H9 (cell line): ENCODE measurements at places on chromosomes 16 and 17. TPM values are rescaled to one million over a fixed set of nuclear protein-coding genes. Genes with fewer than 3 reads are reported as not detected.

GRCh38 chr17:1553354-1554266, 9.0 kb downstream of the PITPNA start:
- no peak for DNase-seq

Gene USP43
- total RNA-seq: 5.2 and 5.5 TPM in 2 replicates

- DNase-seq: peak; percentile 95
Observed at GRCh38 chr16:19555938-19556771, 652 bp downstream of the VPS35L start.

DNA sequence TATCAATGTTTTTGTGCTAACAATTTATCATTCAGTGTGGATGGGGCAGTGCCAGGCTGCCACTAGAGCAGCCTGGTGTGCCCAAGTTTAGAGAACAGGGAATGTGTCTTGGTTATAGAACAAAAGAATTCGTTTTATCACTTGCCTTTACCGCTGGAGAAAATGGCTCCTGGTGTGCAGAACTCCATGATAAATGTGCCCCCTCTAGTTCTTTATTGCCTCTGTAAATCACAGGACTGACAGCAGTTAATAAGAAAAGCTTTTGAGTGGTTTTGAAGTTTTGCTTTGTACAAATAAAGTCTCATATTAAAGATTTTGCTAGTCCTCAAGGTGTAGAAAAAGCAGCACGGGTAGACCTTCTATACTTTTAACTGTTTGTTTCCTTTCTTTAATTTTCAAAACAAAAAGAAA, 28.2 kb upstream of the PSMD7 start:
- DNase-seq: no peak

DNA sequence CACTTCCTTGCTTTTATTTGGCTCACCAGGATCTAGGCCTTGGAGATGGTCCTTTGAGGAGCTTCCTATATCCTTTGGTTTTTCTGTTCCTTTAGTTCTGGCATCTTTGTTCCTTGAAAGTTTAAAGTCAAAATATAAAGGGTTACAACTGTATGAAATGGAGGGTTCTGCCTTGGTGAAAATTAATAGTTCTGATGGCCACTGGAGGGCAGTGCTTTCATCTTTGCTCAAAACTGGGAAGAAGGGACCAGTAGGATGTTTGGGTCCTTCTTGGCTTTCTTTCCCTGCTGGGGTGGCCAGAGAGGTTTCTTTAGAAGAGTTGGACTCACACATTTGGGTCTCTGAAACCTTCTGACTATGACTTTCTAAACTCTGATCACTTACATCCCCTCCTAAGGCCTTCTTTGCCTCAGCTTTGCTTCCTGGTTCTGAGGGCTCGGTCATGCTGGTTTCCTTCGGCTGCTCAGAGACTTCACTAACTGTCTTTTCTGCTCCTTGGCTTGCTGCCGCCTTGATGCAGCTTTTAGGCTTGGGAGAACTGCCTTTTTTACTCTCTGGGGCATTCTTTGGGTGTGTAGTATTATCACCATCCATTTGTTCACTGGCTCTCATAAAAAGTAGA, 10.9 kb upstream of the ITGA2B start:
- no peak for DNase-seq

- no peak for DNase-seq
Observed at GRCh38 chr17:80633207-80633606, 88.6 kb downstream of the RPTOR start.

DNA sequence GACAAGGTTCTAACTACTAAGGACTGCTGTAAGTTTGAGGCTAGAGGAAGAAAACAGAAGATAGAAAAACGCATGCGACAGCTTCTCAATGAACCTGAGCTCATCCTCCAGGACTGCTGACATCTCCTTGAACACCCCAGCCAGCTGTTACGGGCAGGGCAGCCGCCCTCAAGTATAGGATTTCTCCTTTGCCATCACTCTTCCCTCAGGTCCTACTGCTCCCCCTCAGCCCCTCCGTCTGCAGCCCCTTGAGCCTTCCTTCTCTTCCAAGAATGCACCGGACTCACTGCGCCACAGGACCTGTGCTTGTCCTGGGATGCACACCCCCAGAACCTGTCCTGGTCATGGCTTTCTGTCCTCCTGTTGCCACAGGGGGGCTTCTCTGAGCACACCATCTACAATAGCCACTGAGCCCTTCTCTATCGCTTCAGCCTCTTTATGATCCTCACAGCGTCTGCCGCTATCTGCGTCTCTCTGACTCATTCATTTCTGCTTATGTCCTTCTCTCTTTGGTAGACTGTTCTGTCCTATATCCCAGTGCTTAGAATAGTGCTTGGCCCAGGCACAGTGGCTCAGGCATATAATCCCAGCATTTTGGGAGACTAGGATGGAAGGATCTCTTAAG, 15.7 kb upstream of the XYLT2 start:
- no peak for DNase-seq

GRCh38 chr16:12532871-12533610, 270.6 kb downstream of the CPPED1 start:
- DNase-seq: no peak

GRCh38 chr17:41054025-41054424, 1.0 kb downstream of the KRTAP2-2 start:
- DNase-seq: no peak

DNA sequence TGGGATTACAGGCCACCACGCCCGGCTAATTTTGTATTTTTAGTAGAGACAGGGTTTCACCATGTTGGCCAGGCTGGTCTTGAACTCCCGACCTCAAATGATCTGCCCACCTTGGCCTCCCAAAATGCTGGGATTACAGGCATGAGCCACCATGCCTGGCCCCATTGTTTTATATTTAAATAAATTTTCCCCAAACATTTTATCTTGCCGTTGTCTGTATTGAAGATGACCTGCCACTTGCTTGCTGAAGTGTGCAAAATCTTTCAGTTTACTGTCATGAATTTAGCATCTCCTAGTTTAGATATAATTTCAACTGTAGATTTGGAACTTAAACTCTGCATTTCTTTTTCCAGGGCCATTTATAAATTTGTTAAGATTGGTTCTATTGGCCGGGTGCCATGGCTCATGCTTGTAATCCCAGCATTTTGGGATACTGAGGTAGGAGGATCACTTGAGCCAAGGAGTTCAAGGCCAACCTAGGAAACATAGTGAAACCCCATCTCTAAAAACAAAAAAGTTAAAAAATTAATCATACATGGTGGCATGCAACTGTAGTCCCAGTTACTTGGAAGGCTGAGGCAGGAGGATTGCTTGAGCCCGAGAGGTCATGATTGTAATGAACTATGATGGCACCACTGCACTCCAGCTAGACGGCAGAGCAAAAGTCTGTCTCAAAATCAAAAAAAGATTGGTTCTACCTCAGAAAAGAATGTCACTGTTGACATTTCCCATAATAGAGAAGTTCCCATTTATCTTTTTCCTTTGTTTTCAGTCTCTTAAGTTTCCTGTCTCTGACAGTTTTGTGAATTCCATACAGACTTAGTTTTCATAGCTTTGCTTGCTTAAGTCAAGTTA, 84.4 kb downstream of the VMP1 start:
- no peak for DNase-seq

DNA sequence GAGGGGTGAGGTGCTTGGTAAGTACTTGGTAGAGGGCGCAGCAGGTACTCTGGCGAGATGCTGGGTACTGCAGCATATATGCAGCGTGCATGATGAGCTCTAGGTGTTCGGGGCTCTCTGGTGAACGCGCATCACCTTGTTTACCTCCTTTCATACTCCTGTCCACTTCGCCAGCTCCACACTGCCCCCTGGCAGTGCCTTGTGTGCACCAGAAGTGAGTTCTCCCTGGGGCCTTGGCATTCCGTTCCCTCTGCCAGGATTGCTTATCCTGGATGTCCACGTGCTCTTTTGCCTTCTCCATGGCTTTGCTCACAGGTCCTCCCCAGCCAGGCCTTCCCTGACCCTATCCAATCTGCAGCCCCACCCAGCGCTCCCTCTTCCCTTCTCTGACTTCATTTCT, 154.2 kb downstream of the MRM1 start:
- DNase-seq: peak; percentile 87

GRCh38 chr16:29231244-29231643, 175.3 kb downstream of the NPIPB11 start:
- DNase-seq: no peak

Gene ZKSCAN2
- 16.5 TPM in 2 replicates for total RNA-seq

- DNase-seq: peak; percentile 83
Observed at GRCh38 chr17:40121181-40122135, at the start of gene MSL1. Gene MSL1, plus strand, starts transcription at chr17:40121971. Its CDS starts 642 bp downstream, at chr17:40122613.

- no peak for DNase-seq
Observed at GRCh38 chr16:87644596-87644995, 42.3 kb downstream of the JPH3 start.

DNA sequence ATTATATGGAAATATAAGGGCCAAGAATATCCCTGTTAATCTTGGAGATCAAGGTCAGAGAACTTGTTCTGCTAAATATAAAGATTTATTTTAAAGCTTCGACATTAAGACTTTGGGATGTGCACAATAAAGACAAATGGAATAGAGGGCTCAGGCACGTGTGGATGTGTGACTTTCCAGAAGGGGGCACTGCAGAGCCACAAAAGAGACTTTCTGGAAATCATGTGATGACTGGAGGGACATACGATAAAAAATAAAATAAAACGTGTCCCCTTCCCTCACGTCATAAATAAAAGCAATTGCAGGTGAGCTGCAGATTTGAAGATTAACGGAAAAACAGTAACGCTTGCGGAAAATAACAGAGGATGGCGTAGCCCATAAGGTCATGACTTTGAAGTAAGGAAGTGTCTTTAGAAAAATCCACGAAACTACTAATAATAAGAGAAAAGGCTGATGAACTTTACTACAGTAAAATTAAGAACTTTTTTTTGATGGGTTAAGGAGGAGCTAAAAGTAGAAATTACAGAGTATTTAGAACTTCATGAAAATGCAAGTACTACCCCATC, 9.4 kb upstream of the ENGASE start:
- DNase-seq: peak; percentile 73

Gene MT4
- total RNA-seq: not detected in 2 replicates

DNA sequence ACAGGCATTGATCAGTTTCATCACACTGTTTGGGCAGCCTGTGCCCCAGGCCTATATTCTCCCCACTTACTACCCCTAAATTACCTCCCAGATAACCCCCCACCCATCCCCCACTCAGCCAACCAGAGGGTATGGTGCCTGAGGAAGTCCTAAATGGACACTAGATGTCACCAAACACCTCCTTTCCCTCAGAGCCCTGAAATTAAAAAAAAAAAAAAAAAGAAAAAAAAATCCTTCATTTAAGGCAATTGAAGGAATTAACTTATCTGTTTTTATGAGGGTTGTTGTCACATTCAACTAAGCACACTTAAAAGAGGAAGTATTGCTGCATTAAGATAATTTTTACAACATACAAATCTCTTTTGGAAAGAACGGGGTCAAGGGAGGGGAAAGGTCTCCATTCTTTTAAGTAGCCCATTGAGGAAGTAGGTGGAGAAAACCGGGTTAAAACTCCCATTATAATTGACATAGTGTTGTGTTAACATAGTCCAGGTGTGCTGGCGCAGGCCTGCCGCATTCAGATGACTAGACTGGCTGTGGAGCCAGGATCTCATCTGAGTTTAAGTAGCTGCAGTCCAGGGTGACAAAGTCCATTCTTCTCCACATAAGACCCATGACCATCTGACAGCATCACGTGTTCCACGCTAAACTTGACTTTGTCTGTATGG, 46.3 kb downstream of the SNX11 start:
- DNase-seq: peak; percentile 68

- DNase-seq: no peak
Observed at GRCh38 chr16:22152316-22152715, 10.0 kb upstream of the SDR42E2 start.

Gene GPR179
- total RNA-seq: not detected in 2 replicates

Gene ABCC6
- total RNA-seq: 1.1 TPM in 2 replicates

- no peak for DNase-seq
Observed at GRCh38 chr17:50133769-50134099, 3.8 kb upstream of the SAMD14 start.

DNA sequence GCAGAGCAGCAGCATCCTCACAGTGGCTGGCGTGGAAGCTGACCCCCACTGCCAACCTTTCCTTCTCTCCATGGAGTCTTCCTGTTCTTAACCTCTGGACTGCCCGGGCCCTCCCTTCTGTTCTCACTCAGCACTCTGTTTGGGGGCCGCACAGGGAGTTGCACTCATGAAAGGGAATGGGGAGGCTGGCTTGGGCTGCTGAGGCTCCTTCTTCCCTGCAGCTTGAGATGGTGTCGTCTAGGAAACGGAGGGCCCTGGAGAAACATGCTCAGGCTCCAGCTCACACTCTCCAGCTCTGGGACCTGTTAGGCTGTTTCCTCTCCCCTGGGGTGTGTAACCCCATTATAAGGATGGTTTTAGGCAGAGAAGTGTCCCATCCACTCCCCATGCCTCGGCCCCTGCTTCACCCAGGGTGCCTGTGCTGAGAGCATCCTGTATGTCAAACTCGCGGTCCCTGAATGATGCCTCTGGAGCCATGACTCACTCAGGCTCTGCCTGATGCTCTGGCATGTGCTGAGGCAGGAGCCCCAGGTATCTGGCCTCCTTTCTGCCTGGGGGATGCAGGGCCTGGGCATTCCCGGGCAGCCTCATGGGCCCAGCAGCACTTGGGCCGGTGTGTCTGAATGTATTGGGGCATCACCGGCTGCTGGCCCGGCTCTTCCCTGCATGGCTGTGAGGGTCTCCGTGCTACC, 18.9 kb downstream of the TMEM94 start:
- DNase-seq: no peak

Gene SOCS1
- total RNA-seq: 11.0 and 11.5 TPM in 2 replicates

Gene PLD6
- 0.09 TPM in 1 of 2 replicates, not detected in the other for total RNA-seq

- DNase-seq: no peak
Observed at GRCh38 chr17:43528319-43528987, 17.7 kb downstream of the ETV4 start.

DNA sequence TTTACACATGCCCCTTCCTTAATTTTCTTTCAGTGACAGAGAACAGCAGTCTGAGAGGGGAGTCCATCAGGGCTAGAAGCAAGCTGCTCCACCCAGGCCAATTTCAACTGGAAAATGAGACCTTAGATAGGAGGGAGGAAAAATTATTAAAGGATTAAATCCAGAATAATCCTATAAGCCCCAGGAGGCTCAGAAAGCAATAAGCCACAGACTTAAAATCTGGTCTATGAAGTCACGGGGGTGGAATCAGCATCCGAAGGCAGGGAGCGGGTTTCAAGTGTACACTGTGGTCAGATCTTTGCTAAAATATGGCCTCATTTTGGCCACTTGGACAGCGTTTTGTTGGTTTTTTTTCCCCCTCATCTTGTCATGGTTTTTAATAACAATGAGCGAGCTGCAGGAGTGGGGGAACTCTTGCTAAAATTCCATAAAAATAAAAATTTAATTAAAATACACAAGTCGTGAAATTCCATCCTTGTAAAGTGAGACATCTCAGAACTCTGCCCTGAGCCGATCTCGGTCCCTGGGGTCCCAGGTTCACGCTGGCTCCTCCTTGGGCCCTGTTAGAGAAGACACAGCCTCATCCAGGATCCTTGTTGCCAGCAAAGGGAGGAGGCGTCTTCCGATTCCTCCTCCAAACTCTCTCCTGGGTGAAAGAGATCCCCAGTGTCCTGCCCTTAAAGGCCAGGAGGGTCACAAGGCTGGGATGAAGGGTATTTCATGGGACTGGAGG, 51.6 kb upstream of the ETV4 start:
- DNase-seq: no peak

Gene SPATA22
- not detected in 2 replicates for total RNA-seq
